Activated CD4-positive, alpha-beta T cell treated with anti-CD3 and anti-CD28 coated beads for 24 hours (primary cell): ENCODE measurements at places on chromosomes 16 and 17.
A peak's percentile ranks its signal among the peaks of the same experiment; 100 is the strongest.

DNA sequence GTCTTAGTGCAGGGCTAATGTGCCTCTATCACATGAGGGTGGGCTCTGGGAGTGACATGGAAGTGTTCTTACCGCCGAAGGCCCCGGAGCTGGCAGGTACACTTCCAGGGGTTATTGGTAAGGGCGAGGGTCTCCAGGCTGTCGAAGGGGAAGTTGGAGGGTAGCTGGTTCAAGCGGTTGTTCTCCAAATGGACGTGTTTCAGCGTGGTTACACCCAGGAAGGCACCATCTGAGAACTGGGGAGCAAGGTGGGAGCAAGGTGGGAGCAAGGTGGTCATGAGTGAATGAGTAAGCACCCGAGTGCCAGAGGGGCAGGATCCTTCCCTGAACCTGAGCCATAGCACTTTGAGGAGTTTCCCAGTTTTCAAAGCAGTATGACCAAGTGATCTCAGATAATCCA is 3.0 kb downstream of the CHAD start:
- DNase-seq, result no peak

DNA sequence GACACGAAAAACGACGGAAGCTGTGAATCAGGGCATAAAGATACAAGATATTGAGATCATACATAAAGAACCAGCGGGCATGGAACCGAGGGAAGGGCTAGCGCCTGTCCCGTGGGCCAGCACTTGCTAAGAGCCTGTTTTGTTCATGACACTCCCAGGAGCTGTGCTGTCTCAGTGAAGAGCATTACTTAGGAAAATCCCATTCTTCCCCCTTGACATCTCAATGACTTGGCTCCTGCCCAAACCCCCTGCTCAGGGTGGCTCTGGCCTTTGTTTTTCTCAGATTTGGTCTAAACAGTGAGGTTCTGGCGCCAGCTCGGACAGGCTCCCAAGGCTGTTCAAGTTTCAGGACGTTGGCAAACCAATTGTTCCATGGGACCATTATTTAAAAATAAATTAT is 79.1 kb upstream of the SEC14L1 start:
- no peak for DNase-seq

DNA sequence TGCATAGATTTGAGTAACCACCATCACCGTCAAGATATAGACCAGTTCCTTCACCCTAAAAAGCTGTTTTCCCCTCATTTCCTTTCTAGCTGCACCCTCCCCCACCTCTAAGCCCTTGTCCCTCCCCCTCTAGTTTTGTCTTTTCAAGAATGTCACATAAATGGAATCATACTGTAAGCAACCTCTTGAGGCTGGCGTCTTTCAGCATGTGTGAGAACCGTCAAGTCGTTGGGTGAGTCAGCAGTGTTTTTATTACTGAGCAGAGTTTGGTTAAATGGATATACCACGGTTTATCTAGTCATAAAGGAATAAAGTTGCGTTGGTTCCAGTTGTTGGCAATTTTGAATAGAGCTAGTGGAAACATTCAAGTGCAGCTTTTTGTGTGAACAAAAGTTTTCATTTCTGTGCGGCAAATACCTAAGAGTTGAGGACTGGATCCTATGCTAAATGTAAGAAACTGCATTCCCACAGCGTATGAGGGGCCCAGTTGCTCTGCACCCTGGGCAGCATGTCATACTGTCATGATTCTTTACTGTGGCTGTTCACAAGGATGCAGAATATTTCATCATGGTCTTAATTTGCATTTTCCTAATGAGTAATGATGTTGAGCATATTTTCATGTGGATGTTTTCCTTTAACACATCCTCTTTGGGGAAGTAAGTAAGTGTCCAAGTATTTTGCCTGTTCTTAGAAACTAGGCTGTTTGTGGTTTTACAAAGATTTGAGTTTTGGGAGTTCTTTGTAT is 264.3 kb downstream of the CPPED1 start:
- peak; percentile 14 for DNase-seq

DNA sequence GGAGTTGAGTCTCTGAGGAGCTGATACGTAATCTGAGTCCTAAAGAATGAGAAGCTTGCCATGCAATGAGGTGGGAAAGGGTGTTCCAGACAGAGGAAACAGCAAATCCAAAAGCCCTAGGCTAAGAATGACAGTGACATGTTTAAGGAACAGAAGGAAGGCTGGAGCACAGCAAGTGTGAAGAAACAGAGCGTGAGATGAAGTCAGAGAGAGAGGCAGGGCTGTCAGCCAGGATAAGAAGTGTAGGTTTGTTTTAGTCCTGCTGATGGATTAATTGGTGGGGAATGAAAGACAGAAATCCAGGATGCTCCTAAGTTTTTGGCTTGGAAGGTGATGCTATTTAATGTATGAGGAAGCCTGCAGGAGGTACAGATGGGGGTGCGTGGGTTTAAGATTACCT is 14.5 kb downstream of the MMP28 start:
- DNase-seq, result no peak

GRCh38 chr16:49620158-49620868 is 235.6 kb downstream of the ZNF423 start:
- no peak for DNase-seq

DNA sequence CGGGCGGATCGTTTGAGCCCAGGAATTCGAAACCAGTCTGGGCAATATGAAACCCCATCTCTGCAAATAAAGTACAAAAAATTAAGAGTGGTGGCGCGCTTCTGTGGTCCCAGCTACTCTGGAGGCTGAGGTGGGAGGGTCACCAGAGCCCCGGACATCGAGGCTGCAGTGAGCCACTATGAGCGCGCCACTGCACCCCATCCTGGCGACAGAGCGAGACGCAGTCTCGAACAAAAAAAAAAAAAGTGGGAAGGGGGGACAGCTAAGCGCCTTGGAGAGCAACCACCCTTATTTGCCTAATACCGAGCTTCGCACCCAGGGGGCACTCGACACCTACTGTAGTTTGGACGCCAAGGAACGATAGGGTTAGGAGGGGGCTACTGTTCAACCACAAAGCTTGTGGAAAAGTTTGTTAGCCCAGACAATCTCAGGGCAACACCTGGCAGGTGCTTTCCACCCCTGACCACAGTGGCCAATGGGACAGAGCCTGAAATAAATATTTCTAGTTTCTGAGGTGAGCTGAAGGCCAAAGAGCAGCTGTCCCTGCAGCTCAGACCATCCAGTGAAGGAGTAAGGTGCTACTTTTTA is 847 bp upstream of the PSMC3IP start:
- peak; percentile 60 for DNase-seq

GRCh38 chr16:63787014-63787413 is 1334.8 kb downstream of the CDH11 start:
- no peak for DNase-seq

DNA sequence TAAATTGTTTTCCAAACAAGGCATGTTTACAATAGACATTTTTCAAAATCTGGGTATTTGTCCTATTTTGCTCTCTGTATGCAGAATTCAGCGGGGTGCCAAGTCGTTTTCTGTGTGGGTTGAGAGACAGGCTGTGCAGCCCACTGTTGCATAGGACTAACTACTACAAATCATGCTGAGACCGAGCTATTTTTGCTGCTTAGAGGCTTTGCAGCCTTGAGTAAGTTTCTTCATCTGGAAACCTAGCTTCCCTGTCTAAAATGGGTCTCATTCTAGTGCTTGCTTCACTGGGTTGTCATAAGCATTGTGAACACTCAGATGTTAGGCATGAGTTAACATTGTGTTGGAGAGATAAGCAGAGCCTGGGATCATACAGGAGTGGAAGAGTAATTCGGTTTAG is 1.3 kb downstream of the PRPSAP2 start:
- no peak for DNase-seq
